ENCODE measurements at places on chromosomes 4 and X.

DNA sequence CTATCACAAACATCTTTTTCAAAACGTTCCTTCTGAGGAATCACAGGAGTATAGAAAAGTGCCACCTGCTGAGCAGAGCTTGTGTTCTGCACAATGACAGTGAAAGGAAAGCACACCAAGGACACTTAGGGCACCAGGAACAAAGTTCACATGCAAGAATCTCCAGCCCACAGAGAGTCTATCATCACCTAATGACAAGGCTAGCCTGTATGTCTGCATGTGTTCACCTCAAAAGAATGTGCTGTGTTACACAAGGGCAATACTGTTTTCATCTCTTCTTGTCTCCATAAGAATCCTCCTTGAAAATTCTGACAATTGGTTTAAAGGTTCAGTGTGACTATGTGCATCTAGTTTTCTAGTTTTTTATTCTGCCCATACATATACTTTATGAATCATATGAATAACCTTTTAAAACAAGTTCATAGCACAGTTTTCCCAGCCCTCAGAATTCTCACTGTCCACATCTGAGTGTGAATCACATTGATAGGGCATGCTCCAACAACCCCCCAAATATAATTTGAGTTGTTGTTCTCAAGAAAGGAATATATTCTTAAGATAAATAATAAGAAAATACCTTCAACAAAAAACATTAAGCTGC lies 118.0 kb downstream of the PWWP3B start:
- DNase-seq = peak; percentile 0

GRCh38 chr4:93879919-93880318 lies 51.4 kb downstream of the ATOH1 start:
- no peak for DNase-seq

- no peak for DNase-seq
Measured at GRCh38 chrX:7216981-7217587, 69.1 kb upstream of the PUDP start.

- DNase-seq = no peak
Measured at GRCh38 chr4:146186596-146186995, 11.1 kb downstream of the LSM6 start.

DNA sequence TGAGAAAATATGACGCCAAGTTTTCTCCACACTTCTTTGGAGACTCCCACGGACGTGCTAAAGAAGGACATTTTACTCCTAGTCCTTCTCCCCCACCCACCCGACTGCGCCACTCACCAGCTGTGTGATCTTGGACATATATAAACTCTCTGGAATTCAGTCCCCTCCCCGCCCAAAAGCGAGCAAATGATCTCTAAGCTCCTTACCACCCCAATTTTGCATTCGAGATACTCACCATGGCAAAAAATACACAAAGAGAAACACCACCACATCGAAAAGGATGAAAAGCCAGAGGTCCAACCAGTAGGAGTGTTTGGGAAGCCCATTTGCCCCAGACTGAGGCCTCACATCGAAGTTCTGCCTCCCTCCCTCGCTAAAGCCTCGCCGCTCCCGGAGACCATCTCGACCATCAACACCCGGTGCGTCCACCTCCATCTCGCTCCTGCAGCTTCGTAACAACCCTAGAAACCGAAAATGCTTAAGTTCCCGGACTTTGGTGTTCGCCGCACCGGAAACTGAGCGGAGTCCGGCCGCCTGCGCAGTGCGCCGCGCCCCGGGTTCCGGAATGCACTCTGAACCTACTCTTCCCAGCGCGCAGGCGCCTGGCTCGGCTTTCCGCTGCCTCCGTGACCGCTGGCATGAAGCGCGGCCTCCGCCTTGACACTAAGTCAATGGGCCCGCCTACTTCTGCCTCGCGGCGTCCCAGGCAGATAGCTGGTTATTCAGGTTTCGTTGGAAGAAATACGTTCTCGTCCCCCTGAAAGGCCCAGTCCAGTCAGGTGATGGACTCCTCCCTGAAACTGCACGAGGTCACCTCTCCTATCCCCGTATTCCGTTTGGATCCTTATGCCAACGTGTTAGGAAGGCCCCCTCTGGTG lies 21.6 kb downstream of the FABP2 start:
- DNase-seq = peak; percentile 93

DNA sequence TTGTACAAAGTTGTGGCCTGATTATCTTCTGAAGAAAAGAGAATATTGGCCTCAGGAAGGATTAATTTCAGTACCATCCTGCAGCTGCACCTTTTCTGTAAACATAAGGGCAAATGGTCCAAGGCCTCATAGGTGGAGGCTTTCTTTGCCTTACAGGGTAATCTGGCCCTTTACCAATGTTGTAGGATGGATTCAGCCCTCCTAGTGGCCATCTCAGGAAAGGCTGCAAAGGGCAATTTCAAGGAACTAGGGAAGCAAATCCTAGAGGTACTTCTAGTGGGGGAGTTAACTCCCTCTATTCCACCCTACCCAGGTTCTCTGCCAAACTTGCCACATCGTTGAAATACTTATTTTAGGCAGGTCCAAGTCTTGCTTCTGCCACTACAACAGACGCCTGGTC lies 57.6 kb downstream of the UGT2B11 start:
- no peak for DNase-seq

DNA sequence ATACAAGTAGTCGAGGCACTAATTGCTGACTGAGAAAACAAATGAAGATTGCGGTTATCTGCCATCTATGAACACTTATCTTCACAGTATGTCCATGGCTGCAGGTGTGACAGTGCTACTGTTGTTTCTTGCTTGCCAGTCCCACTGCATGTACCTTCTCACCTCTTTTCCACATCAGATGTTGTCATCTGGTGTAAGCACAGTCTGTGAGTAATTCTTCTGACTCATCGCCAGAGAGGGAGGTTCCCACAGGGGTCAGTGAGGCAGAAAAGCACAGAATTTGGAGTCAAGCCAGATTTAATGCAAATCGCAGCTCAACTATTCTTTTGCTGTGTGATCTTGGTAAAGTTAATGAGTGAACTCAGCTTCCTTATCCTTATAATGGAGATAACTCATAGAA lies 144.4 kb downstream of the GLRA2 start:
- DNase-seq = peak; percentile 87

DNA sequence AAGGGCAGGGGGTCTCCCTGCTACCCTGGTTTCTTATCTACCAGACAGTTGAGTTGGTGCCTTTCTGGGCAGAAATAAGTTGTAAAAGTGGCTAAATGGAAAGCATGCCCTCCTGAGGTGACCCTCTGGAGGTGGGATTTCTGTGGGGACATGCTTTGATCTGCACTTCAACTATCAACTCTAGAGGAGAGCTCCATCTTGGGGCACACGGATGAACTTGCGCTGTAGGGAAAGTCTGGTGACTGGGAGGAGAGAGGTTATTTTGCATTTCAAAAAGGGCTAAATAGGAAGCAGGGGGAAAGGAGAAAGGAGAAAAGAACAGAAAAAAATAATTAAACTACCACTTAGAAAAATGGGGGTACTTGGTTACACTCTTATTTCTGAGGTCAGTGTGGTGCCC lies 12.7 kb upstream of the RHOXF2B start:
- no peak for DNase-seq

DNA sequence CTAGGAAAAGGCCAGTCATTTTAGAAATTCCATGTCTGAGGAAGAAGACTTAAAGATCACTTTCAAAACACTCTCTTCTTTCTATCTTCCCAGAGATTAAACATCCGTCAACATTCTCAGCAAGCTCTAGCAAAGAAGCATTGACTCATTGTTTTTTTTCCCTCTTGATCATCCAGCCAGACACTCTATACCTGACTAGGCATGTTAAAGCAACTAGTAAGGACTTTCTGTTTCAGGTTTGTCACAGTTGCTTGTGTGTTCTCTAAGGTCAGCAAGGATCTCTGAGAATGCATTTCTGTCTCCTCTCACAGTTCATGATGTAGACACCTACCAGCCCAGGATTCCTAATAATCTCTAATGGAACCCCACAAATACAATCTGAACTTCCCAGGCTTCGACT lies 112.2 kb downstream of the IL13RA2 start:
- no peak for DNase-seq

- no peak for DNase-seq
Measured at GRCh38 chrX:150156615-150157014, 206.5 kb upstream of the MAMLD1 start.

GRCh38 chrX:133670383-133670782 lies 255.1 kb upstream of the GPC4 start:
- DNase-seq = peak; percentile 49

Data from fibroblast of skin of right quadriceps (primary cell).